Fibroblast of skin of left biceps (primary cell): ENCODE measurements at places on chromosomes 7 and 10.

GRCh38 chr10:73837072-73837471 lies 25.7 kb upstream of the NDST2 start:
- DNase-seq: no peak

DNA sequence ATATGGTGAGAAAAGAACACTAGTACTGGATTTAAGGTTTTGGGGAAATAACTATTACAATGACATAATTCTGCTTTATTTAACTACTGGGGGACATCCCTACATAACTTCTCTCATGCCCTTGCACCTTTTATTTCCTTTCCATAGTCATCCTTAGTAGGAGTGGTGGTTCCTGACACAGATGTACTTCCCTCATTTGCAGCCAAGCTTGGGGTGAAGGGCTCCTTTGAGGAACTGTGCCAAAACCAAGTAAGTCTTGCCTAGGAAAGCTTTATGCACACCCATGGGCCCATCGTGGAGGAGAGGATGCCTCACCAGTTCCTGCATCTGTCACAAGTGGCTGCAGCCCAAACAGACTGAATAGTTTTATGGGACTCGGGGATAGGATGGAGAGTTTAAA lies 20.6 kb downstream of the ZDHHC6 start:
- no peak for DNase-seq

- DNase-seq: no peak
Observed at GRCh38 chr7:26470691-26471090, 179.0 kb downstream of the SNX10 start.

DNA sequence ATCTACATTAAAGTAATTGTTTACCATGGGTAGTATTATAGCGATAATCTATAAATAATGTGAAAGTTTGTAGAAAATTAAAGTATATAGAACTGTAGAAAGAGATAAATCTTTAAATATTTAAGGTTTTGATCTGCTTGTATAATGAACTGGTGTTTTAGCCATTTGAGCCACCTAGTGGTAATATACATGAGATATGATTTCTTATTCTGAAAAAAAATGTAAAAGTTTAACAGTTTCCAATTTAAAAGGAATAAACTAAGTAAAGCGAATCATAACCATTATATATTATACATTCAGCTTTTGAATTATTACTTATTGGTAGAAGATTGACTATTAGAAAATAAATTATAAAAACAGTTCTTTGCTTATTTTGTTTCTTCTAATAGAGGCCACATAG lies 91.2 kb downstream of the OTUD1 start:
- DNase-seq: no peak

DNA sequence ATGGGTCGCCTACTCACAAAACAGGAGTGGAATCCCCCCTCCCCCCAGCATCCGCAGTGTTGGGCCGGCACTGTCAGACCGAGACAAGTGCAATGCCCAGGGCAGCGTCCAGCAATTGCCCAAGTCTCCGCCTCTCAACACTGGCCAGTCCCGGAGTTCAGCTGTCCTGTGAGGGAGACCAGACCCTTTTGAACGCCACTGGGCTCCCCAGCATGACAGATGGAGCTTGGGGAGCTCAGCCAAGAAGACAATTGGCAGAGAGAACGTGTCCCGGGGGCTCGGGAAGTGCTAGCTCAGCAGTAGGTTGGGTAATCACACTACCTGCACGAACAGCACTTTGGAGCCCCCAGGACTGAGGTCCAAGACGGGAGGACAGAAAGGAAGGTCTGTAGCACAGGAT lies 4.7 kb downstream of the COPS6 start:
- DNase-seq: no peak

- DNase-seq: no peak
Observed at GRCh38 chr10:90381468-90381867, 476.4 kb downstream of the HTR7 start.

GRCh38 chr10:114623661-114624294 lies 34.3 kb downstream of the ABLIM1 start:
- peak; percentile 44 for DNase-seq

- DNase-seq: no peak
Observed at GRCh38 chr10:58081353-58081752, 186.3 kb downstream of the IPMK start.

DNA sequence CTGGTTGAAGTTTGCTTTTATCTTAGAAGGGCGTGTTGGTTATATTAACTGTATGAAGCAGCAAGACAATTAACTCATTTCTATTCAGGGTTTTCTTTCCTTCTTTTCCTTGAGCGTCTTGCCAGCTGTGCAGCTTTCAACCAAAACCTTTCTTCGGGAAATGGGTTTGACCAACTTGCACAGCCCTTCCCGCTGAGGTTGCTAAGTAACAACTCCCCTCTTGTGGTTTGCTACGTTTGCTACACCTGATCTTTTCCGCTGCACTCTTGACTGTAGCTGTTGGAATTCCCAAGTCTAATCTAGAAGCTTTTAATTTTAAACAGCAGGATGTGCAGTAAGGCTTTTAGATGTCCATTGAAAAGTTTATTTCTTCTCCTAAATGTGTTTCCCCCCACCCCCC lies 116.9 kb downstream of the CDCA7L start:
- DNase-seq: no peak

DNA sequence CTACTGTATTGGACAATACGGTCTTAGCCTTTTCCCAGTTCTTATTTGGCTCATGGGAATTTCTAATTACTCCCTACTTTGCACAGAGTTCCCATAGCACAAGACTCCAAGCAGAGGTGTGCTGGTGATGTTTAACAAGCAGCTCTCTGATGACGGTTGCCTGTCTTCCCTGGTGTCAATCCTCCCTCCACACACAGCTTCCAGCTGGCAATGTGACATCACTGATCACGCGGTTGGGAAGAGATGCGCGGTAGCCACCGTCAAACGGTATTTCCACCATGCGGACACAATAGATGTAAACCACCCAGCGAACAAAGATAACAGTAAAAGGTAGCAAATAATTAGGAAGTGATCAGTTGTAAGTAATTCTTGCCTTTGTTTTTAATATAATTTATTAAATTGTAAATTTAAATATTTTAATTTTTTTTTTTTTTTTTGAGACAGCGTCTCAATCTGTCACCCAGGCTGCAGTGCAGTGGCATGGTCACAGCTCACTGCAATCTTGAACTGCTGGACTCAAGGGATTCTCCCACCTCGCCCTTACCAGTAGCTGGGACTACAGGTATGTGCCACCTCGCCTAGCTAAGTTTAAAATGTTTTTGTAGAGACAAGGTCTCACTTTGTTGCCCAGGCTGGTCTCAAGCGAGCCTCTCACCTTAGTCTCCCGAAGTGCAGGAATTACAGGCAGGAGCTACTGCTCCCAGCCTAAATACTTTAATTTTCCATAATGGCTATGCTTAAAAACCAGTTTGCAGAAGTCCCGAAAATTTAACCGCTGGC lies 36.3 kb upstream of the IL15RA start:
- DNase-seq: no peak

DNA sequence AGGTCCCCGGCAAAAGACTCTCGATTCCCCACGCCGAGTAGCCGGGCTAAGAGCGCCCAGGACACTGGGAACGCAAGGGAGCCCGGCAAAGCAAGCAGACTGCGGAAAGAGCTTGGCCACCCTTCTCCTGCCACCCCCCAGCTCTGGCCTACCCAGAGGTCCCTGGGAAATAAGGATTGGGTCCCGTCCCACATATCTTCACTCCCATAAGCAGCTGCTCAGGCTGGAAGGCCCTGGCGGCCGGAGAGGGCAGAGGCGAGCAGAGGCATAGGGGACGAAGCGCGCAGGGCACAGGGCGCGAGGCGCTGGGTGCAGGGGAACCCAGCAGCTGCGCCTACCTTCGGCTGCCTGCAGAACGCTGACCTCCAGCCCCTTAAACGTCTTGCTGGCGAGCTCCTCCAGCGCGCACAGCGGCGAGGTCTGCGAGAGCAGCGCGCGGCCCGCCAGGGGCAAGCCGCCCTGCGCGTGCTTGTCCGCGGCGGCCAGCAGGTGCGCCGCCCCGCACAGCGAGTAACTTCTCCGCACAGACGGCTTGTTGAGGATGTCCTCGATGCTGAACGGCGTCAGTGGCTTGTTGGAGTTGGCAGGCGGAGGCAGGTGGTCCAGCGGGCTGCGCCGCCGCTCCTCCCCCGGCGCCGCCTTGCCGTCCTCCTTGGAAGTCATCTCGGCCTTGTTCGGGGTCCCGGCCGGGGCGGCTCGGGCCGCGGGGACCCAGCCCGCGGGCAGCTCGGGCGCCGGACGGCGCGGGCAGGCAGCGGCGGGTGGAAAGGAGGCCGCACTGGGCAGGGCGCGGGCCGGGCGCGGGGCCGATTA lies 904 bp downstream of the LBX1 start:
- DNase-seq: no peak

DNA sequence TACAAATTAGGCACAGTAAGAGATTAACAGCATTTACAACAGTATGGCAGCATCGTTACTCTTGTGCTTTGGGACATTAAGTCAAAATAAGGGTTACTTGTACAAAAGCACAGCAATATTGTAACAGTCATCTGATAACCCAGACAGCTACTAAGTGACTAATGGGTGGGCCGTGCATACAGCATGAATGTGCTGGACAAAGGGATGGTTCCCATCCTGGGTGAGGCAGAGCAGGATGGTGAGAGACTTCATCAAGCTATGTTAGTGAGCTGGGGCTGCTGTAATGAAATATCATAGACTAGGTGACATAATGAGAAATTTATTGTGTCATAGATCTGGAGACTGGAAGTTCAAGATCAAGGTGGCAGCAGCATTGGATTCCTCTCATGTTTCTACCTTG lies 25.4 kb downstream of the EDRF1 start:
- no peak for DNase-seq

- DNase-seq: no peak
Observed at GRCh38 chr7:88202278-88202677, 17.6 kb downstream of the SRI start.

GRCh38 chr10:18501198-18501597 lies 150.2 kb downstream of the NSUN6 start:
- DNase-seq: peak; percentile 3

GRCh38 chr7:143953421-143953820 lies 1.2 kb upstream of the OR2F1 start:
- no peak for DNase-seq

- DNase-seq: no peak
Observed at GRCh38 chr10:90917238-90917967, 3.5 kb downstream of the ANKRD1 start.

- DNase-seq: no peak
Observed at GRCh38 chr7:6198689-6199595, 73.5 kb downstream of the CYTH3 start.

DNA sequence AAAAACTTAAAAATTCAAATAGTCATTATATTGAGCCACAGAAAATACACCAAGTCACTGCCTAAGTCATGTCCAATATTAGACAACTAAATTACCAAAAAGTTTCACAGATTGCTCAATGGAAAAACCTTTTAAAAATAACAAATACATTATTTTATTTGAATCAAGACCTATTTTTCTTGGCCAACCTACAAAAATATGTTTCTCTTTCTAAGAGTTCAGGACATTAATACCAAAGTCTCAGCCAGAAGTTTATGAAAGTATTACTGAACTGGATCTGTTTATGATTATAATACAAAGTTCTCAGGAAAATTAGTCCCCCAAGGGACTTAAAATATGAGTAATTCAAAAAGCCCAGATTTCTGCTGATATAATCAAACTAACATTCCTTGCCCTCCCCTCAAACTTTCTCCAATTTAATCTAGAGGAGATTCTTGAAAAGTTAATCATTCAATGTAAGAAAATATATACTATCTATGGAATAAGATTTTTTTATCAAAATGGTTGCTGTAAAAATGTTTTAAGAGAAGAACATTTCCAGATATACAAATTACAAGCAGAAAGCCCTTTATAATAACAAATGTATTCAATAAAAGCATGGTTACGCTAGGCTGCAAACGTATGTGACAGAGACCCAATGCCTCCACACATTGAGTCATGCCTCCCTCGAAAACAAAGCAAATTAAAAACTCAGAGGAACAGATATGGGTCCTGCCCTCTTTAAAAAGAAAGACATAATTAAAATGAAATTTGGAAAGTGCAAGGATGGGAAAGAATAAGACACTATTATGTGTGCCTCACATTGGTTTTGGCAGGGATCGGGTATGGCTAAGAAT lies 381.6 kb downstream of the PARD3 start:
- peak; percentile 93 for DNase-seq

GRCh38 chr10:86393862-86394455 lies 27.4 kb upstream of the GRID1 start:
- DNase-seq: no peak

GRCh38 chr7:107945332-107945731 lies 54.3 kb downstream of the DLD start:
- DNase-seq: no peak

DNA sequence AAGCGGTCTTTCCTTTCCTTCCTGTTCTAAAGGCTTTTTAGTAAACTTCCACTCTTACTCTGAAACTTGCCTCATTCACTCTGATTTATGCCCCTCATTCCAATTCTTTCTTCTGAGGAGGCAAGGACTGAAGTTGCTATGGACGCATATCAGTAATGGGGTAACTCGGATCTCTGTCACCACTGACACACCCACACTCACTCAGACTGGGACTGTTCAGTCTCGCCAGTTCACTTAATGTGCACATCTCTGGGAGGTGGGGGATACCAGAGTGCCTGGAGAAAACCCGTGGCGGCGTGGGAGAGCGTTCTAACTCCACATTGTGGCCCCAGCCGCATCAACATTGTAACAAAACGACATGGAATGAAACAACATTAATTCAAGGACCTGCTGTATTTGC lies 1139.3 kb upstream of the CELF2 start:
- DNase-seq: no peak
